Stimulated activated CD4-positive, alpha-beta T cell treated with anti-CD3 and anti-CD28 coated beads, Interleukin-2, amount 100 ng/mL, for 48 hours (primary cell): ENCODE measurements at places on chromosomes 3 and 15.
A peak's percentile ranks its signal among the peaks of the same experiment; 100 is the strongest.

DNA sequence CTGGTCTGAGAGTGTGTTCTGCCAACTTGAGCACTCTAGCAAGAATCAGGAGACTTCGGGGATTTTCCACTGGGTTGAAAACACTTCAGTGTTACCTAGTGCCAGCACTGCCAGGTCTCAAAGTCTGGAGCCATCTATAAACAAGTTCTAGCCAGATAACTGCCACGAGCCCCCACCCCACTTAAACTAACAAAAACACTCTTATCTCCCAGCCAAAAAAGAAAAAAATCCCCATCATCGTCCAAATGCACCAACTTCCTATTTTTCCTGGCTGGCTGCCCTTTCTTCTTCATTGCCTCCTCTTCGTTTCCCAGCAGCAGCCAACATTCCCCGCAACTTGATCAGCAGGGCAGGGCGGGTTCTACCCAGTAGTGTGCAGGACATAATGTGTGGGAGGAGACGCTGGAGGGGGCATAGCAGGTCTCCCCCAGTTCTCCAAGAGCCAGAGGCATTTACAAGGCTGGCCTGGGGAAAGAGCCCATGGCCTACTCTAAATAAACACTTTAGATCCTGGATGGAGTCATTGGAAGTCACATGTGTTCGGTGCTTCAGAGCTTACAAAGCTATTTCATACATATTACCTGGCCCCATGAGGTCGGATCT, 29.5 kb downstream of the C2CD4B start:
- DNase-seq, result no peak

- DNase-seq, result no peak
Observed at GRCh38 chr3:157128771-157129681, 30.9 kb downstream of the CCNL1 start.

DNA sequence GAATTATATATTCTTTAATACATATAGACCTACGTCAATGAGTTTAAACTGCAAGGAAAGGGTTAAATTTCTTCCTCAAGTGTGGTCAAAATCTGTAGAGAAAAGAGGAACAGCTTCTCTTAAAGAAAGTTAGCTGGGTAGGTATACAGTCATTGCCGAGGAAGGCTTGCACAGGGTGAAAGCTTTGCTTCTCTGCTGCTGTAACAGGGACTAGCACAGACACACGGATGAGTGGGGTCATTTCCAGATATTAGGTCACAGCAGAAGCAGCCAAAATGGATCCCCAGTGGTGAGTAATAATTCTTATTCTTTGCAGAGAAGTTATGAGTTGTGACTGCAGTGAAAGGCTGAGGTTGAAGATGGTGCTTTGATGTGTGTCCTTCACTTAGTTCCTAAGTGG, at the start of gene CD86:
CD86 (plus strand) TSS at position 148 of the 400 bp plus-strand sequence; CDS start at position 276, 128 bp downstream.
- no peak for DNase-seq

- DNase-seq, result no peak
Observed at GRCh38 chr3:126213379-126214028, 33.1 kb upstream of the ALDH1L1 start.

DNA sequence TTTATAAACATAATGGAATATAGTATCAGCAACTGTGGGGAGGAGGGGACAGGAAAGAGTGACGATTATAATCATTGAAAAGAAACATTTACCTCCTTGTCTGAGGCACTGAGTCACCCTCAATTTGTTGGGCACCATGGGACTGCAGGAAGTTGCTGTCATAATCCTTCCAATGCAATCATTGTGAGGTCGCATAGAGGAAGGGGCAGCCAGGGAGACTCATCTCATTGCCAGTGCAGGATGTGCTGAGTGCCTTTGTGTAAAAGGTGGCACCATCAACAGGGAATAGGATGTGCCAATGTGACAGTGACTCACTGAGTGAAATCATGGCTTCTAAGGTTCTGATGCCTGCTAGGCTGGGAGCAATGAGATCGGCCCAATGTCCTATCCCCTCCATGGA, 300.4 kb upstream of the ADAMTS9 start:
- no peak for DNase-seq

DNA sequence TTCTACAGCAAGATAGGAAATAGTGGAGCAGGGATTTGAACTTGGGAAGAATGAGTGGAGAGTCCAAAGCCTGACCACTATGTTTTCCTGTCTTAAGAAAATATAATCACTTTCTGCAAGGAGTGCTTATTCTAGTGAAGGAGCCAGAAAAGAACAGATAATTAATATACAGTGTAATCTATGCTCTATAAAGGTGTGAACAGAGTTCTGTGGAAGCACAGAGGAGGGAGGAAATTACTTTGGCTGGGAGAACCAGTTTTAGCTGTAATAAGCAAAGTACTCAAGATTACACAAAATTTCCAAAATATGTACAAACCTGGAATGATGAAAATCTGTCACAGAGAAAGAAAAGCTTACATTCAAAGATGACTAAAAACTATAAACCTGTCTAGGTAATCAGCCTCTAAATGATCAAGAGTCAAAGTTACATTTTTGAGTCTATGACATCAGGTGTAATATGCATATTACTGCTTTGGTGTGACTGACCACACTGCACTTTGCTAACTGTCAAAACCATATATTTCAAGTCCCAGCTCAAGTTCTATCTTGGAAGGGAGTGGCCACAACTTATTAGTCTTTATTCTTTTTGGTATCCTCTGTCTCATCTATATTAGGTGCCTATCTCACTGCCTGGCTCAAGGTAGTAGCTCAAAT, 40.7 kb upstream of the MB21D2 start:
- DNase-seq, result no peak

DNA sequence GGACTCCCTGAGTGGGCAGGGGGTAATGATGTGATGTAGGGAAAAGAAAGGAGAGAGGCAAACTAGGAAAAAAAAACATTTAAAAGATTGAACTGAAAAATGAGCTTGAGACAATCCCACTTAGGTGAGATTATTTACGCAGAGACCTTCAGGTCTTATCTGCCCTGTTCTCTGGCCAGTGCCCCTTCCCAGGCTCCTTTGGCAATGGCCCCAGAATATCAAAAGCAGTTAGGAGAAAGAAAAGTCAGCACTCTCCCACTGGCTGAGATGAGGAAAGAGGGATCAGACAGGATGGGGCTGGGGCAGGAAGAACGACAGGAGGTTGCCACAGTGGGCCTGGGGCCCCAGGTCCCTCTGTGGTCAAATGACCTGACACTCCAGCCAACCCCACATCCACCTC, 105.4 kb downstream of the MEGF11 start:
- DNase-seq, result no peak

DNA sequence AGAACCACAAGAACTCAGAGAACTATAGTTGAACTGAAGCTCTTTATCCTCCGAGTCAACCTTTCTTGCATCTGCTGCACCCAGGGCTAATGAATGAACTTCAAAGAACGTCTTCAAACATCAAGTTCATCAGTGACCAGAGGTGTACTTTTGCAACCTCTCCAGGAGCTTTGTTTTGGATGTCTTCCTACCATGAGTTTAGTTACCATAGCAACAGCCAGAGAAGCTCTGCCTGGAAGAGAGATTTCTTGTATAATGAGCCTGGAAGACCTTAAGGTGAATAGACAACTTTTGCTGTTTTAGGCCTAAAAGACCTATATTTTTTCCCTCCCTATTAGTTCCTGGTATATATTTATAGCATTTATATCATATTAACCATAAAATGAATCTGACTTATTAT, 9.1 kb downstream of the ACTC1 start:
- no peak for DNase-seq

DNA sequence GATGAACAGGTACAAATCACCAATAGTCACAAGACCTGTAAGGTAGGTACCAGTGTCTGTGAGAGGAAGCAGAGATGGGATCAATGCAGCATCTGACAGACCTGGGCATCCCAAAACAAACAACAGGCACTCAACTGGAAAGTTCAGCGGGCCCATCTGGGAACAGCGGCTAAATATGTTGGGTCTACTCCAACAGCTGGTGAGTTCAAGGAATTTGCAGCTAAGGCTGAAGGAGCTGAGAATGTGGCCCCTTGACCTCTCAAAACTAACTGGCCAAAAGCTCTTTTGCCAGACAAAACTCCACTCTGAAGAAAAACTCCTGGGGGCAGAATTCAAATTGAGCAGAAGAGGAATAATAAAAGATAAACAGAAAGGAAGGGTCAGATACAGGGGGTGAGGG, 24.4 kb downstream of the AVEN start:
- no peak for DNase-seq

- no peak for DNase-seq
Observed at GRCh38 chr3:178960181-178960580, 111.4 kb downstream of the ZMAT3 start.

DNA sequence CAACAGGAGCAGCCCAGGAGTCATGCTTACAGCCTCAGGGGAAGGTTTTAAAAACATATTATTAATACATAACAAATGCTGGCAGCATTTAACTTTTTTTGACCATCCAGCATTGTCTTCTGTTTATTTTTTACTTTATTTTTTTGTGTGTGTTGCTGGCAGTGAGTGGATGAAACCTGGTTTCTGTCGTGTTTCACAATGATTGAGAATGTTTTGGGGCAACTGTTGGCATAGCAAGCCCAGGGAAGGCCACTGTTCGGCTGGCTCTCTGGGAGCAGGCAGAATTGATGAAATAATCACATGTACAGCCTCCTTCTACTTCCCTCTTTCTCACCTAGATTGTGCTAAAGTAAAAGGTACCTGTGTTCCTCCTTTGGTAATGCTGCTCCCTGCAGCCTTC, 190.2 kb downstream of the NR1D2 start:
- DNase-seq, result no peak

GRCh38 chr3:8793242-8793641, 23.8 kb upstream of the OXTR start:
- DNase-seq, result no peak

DNA sequence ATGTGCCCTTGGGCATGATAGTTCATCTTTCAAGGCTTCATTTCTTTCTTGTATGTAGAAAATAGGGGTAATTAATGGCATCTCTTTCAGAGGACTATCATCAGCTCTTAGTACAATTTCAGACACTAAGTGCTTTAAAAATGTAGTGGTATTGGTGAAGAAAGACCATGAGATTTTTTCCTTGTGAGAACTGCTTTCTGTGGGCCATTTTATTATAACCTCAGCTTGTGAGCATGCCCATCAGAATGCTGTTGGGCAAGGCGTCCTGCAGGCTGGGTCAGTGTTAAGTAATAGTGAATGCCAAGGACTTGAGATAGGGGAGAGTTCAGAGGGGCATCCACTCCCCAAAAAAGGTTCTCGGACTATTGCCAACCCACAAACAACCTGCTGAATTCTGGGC, 187.9 kb downstream of the GHSR start:
- DNase-seq, result no peak

DNA sequence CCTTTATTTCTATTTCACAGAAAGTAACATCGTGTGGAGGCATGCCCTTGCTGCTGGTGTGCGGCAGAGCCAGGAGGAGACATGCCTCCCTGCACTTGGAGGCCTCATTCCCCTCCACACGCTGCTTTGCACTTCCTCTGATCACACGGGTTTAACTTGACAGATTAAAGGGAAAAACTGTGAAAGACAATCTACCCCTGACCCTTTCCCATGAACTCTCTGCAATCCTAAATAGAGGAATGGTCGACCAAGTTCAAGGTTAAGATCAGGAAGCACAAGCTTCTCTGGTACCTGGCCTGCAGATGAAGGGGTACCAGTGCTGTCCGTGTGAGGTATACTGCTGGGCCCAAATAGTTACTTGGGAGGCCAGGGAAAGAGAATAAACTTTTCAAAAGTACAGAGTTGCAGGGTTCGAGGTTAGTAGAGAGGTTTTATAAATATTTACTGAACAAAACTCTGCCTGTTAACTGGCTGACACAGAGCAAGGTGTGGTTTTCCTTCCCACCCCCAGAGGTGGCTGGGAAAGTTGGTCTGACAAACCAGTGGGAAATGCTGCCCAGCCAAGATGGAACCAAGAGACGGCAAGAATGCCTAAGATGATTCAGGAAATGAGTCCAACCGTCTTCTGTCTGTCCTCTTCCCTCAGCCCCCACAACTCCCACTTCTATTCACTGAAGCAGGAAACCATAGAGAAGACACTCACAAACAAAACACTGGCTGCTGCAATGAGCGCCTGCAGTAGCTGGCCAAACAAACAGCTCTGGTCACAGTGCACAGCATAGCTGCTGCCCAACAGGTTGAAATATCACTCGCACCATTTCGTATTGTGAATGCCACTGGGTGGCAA, 79.6 kb downstream of the IGF2BP2 start:
- no peak for DNase-seq

DNA sequence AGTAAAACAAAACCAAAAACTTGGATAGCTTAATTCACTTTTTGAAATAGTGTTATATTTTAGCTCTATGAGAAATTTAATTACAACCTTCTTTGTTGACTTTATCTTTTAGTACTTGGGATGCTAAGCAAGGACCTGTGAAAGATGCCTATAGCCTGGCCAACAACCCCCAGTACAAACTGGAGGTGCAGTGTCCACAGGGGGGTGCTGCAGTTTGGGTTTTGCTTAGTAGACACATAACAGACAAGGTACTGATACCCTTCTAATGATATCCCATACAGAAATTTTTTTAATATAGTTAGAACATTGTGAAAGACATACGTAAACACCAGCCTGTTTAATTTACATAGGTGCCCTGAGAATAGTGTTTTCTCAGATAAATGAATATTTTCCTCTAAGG, 35.3 kb downstream of the CAPN7 start:
- no peak for DNase-seq

GRCh38 chr3:111668888-111669488, 73.8 kb upstream of the ZBED2 start:
- DNase-seq, result no peak

- no peak for DNase-seq
Observed at GRCh38 chr3:10226293-10226692, 22.0 kb upstream of the TATDN2 start.

GRCh38 chr3:11546657-11547302, 96.9 kb downstream of the VGLL4 start:
- no peak for DNase-seq

DNA sequence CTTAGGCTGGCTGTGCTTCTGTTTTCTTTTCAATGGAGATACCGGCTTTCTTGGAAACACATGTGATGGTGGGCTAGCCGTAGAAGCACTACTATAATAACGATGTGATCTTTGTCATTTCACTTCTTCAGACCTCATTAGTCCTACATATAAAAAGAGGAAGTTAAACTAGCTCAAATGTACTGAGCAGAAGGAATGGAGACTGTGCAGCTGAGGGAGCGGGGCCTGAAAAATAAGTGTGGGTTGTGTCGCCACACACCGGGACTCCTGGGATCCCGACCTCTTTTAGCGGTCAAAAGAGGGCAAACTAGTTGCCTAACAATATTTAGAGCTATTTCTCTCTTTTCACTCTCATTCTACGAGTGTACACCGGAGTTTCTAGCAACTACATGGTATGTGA, 1.0 kb upstream of the RNF7 start:
- DNase-seq, result no peak

- DNase-seq, result no peak
Observed at GRCh38 chr15:50075319-50075718, 43.7 kb downstream of the ATP8B4 start.

GRCh38 chr15:80551348-80551747, 143.8 kb upstream of the ABHD17C start:
- no peak for DNase-seq

- DNase-seq, result peak; percentile 52
Observed at GRCh38 chr3:112013058-112013783, 14.5 kb downstream of the TAGLN3 start.

DNA sequence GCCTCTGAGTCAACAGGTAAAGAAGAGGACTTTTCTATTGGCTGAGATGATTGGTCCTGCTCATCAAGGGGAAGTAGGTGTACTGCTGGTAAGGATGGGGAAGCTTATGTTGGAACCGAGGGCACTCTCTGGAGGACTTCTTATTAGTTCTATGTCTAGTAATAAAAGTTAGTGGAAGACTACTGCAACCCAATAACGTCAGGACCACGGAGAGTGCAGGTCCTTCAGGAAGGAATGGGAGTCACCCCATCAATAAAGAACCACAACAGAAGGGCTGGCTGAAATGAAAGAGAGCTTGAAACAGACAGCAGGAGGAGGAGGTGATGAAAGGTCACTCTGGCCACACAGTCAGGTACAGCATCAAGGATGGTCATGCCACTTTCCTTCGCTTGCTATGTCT, 68.8 kb upstream of the PRR23E start:
- DNase-seq, result no peak
